ENCODE measurements at places on chromosomes 6 and 20.

DNA sequence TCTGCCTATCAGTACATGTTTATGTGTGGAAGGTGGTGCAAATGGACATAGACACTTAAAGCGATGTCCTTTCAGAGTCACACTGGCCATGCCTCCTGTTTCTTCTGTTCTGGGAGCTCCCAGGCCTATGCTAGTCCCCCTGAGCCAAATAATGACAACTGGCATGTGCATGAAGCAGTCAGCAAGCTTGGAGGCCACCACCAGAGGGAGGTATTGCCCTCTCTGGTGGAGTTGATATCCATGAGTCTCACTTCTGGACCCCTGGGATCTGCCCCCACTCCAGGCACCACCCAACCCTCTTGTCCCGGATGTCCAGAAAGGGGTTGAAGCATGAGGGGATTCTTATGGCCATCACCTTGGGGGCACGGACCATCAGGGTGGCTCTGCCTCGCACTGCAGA, 172.2 kb downstream of the AIG1 start:
- no peak for DNase-seq

- no peak for DNase-seq
Observed at GRCh38 chr6:150320442-150320841, 48.4 kb upstream of the IYD start.

GRCh38 chr6:64330694-64331307, 695.2 kb downstream of the PHF3 start:
- DNase-seq: no peak

- no peak for DNase-seq
Observed at GRCh38 chr6:133388731-133389130, 147.6 kb downstream of the EYA4 start.

DNA sequence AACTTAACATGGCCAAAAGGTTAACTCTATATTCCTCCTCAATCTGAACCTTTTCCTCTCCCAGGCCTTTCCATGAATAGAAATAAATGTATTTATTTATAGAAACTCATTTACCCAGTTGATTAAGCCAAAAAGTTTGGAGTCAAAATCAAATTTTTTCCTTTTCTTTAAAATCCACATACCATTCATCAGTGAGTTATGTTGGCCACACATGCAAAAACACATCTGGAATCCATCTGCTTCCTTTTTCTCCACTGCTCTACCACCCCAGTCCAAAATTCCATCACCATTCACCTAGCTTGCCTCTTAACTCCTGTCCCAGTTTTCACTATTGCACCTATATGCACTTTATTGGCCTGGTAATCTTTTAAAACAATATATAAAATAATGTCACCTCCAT, 62.4 kb upstream of the TMEM200A start:
- no peak for DNase-seq

DNA sequence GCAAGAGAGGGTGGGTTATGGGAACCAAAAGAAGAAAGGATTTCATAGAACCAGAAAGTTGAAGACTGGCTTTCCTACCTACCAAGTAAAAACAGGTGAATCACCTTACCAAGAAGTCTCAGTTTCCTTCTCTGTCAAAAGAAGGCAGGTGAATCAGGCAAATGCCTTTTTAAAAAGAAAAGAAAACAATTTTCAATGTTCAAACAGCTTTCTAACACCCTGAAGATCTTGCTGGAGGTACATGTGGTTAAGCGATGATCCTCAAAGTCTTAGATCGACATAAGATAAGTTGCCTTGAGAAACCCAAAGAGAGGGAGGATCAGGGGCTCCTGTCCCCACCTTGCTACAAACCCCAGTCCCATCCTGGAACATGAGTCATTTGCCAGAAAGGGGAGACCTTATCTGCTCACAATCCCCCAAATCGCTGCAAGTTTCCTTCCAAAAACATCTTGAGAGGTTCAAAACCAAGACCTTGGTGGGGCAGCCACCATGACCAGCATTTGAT, 71.6 kb downstream of the NFATC2 start:
- no peak for DNase-seq

DNA sequence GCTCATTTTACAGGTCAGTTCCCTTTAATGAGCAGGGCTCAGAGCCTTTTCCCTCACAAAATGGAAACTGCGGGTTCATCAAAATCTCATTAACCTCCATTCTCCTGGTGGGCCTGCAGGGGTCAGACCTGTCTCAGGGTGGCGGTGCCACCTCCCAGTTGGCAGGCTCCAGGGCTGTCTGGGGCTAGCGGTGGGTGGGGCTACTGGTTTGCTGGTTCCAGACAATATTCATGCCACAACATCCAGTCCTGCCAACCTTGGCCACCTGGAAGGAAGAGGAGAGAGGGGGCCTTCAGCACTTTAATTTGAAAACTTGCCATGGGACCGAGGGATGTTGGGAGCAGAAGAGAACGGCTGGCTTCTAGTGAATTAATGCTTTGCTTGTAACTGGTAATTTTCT, 41.9 kb upstream of the CTNNBL1 start:
- no peak for DNase-seq

- DNase-seq: no peak
Observed at GRCh38 chr6:167898673-167899311, 72.1 kb downstream of the AFDN start.

GRCh38 chr20:32278199-32278643, 770 bp downstream of the KIF3B start:
- no peak for DNase-seq

DNA sequence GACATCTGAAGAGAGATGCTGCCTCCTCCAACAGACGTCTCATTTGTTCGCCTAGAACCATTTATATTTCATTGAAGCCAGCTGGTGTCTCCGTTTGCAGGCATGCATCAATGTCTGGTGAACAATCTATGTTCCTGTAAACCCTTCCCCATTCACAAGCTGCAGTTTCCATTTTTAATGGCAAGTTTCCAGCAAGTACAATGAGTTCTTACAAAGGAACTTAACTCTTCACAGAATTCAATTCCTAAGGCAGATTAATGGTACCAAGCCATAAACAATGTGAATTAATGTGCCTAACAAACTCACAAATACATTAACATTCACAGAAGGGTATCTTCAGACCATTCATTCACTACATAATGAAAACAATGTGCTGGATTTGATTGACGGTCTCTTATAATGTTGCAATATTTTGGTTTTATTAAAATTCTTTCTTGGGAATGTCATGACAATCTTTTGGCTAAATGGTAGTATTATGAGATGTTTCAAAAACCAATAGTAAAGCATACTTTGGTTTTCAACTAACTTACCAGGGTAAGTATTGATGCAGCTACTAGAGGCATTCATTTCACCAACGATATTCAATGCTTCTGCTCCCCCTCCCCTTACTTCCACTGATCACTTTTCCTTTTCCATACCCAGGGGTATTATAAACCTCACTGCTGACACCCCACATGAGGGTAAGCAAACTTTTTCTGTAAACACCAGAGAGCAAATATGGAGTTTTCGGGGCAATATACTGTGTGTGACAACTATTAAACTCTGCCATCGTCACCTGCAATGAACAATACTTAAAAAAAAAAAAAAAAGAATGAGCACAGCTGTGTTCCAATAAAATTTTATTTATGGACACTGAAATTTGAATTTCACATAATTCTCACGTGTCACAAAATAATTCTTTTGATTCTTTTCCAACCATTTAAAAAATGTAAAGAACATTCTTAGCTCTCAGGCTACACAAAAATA, 4.2 kb downstream of the AKIRIN2 start:
- DNase-seq: no peak

GRCh38 chr6:158991017-158991723, 8.8 kb downstream of the RSPH3 start:
- DNase-seq: no peak

DNA sequence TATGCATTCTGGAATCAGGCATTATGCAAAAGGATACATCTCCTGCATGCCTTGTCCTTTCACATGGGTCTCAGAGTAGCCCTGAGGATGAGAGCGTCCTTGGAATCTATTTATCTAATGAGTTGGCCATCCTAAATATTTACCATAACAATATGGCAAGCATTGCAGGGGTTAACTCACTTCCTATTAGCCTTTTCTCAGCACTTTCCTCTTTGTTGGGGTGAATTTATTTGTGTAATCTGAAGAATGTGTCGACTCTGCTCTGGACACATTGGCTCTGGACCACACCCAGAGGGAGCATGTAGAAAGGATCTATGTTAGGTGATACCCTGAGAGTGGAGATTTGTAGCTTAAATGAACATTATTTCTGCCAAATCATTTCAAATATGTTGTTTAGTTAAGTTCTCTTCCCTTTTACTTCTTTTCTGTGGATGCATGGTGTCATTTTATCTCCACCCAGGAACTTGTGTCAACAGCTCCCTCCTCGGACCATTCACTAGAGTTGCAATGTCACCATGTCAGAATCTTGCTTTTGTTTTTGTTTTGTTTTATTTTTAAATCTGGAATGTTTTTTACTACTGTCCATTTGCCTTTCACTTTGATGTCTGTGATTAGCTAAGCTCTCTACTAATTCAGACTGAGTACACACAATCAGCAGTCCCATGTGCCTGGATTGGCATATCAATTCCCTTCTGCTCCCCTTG, 757.0 kb upstream of the MMS22L start:
- no peak for DNase-seq

DNA sequence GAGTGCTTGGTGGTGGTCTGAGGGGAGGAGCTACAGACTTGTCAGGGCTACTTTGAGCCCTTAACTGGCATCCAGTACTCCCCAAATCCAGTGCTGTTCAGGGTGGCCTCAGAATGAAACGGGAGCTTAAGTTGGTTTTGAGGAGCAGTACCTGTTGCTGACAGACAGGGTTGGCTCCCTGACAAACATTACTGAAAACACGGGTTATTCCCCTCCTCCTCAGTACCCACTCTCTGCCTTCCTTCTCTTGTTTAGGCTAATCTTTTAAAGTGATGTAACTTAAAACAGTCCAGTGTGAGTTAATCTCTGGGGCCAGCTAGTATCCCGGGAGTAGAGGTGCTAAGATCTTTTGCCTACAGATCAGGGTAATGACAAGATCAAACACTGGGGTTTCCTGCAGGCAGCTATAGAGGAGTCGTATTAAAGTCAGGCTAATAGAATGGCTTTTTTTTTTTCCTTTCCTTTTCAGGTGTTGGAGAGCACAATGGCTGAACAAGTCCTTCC, 3.7 kb downstream of the TNFAIP3 start:
- no peak for DNase-seq

- DNase-seq: no peak
Observed at GRCh38 chr6:15495375-15495901, 167.4 kb downstream of the DTNBP1 start.

DNA sequence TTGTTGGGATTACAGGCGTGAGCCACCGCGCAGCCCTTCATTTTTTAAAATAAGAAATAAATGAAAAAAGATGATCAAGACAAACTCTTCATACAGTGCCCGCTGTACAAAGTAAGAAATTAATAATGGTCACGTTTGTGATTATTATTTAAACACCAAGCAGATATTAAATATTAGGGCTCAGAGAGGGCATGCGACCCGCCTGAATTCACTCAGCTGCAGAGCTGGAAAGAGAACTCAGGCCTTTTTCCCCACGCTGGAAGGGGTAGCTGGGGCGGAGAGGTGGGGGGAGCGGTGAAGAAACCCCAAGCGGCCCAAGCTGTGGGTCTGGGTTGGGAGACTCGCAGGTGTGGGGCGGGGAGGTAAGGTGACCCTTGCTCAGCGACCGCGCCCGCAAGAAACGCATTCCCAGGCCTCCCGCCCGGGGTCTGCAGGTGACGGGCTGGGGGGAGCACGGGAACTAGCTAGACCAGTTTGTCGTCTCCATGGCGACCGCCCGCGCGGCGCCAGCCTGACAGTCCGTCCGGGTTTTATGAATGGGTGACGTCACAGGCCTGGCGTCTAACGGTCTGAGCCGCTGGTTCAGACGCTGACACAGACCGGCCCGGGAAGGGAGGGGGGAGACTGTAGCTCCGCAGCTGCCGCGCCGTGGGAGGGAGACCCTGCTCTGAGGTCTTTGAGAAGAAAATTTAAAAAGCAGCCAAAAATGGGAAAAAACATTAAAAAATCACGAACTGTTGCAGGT, 1.1 kb upstream of the ID1 start:
- peak; percentile 74 for DNase-seq

GRCh38 chr20:7540923-7541322, 399.3 kb downstream of the HAO1 start:
- no peak for DNase-seq

DNA sequence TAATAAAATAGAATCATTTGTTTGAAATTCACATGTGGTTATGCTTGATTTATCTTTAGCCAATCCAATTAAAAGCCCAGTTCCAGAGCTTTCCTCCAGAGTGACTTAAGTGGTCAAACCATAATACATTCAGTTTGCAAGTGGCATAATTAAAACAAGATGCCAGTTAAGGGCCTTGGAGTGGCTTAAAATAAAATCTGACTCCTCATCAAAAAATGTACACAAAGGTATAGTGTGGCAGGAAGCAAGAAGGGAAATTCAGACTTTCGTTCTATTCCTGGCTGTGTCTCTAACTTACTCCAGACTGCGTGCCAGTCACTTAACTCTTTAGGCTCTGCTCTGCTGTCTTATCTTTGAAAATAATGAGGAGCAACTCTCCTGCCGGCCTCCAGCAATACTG, 251.3 kb upstream of the PRND start:
- DNase-seq: no peak

DNA sequence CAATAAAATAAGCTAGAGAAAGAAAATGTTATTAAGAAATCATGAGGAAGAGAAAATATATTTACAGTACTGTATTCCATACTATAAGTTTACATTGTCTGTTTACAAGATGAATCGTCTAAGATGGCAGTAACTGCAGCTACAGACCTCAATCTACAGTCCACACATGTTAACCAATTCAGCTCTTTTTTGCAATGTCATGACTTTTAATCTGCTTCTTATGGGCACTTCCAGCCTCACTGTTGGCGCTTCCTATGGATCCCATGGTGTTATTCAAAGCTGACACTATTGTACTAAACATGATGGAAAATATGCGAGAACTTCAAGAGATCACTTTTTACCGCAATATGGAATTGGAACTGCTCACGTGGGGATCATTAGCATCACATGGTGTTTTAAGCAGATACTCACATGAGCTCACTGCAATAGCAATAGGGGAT, 451.5 kb upstream of the CITED2 start:
- no peak for DNase-seq

DNA sequence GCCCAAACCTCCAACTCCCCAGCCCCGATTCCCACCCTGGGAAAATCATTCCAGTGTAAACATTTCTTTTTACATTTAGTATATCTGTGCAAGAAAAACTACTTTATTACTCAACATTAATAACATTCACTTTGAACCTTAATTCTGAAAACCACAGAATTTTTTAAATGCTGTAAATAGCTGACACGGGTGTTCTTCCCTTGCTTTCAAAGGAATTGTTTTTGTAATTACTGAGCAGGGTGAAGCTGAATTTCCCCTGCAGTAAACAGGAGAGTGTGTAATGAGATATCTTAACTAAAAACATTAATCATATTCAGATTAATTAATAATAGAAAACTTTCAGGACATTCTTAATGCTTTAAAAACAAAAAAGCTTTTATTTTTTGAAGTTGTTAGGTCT, 99.3 kb upstream of the CITED2 start:
- DNase-seq: no peak

GRCh38 chr6:112349958-112350357, 2.8 kb downstream of the RFPL4B start:
- no peak for DNase-seq

GRCh38 chr20:61761453-61762166, 304.1 kb downstream of the TAF4 start:
- no peak for DNase-seq

GRCh38 chr6:97150932-97151331, 132.1 kb downstream of the MMS22L start:
- no peak for DNase-seq

GRCh38 chr6:14001329-14002012, 76.7 kb downstream of the RNF182 start:
- DNase-seq: no peak

- DNase-seq: no peak
Observed at GRCh38 chr6:139778688-139779087, 404.2 kb upstream of the CITED2 start.

All from activated CD8-positive, alpha-beta memory T cell treated with anti-CD3 and anti-CD28 coated beads, Interleukin-2, amount 50 U/mL, for 4 hours (primary cell).